Smooth muscle cell of bladder (primary cell): ENCODE measurements at places on chromosomes 11 and 22. TPM values are rescaled to one million over a fixed set of nuclear protein-coding genes. Genes with fewer than 3 reads are reported as not detected.

FAM180B gene
- 0.09 TPM in 1 of 2 replicates, not detected in the other for total RNA-seq

PGA5 gene
- not detected in 2 replicates for total RNA-seq

SCN4B gene
- under 0.01 and 0.14 TPM in 2 replicates for total RNA-seq

MS4A6E gene
- not detected in 2 replicates for total RNA-seq

INS gene
- total RNA-seq = not detected in 2 replicates

PTPN5 gene
- total RNA-seq = under 0.01 TPM in 1 of 2 replicates, not detected in the other

KRTAP5-7 gene
- total RNA-seq = not detected in 2 replicates

DERL3 gene
- 0.14 and 0.37 TPM in 2 replicates for total RNA-seq

KRTAP5-2 gene
- total RNA-seq = not detected in 2 replicates

TMEM151A gene
- total RNA-seq = under 0.01 and 0.18 TPM in 2 replicates

CYP2R1 gene
- total RNA-seq = 3.7 and 6.4 TPM in 2 replicates

DDI1 gene
- total RNA-seq = under 0.01 TPM in 1 of 2 replicates, not detected in the other

KCNQ1OT1 gene
- 4.0 and 4.9 TPM in 2 replicates for total RNA-seq

SLC39A13 gene
- 38.4 and 47.0 TPM in 2 replicates for total RNA-seq

SLC5A1 gene
- total RNA-seq = not detected in 2 replicates

KCNK4 gene
- not detected in 2 replicates for total RNA-seq

CTSW gene
- total RNA-seq = not detected in 2 replicates

P2RY6 gene
- 0.14 and 0.18 TPM in 2 replicates for total RNA-seq

BATF2 gene
- total RNA-seq = 0.37 and 0.71 TPM in 2 replicates

CNGA4 gene
- under 0.01 and 0.09 TPM in 2 replicates for total RNA-seq

DRD2 gene
- not detected in 2 replicates for total RNA-seq

OR9I1 gene
- total RNA-seq = not detected in 2 replicates

APBB1 gene
- total RNA-seq = 45.8 and 46.4 TPM in 2 replicates

MMP8 gene
- under 0.01 TPM in 1 of 2 replicates, not detected in the other for total RNA-seq

SYT7 gene
- total RNA-seq = 0.74 and 1.4 TPM in 2 replicates

SCGB1A1 gene
- not detected in 2 replicates for total RNA-seq

C11orf86 gene
- total RNA-seq = 0.28 TPM in 2 replicates

F2 gene
- 0.14 and 0.18 TPM in 2 replicates for total RNA-seq

GP1BB gene
- total RNA-seq = 1.00 and 1.5 TPM in 2 replicates

OR5AL1 gene
- not detected in 2 replicates for total RNA-seq

MMP7 gene
- total RNA-seq = not detected in 2 replicates

C11orf21 gene
- not detected in 2 replicates for total RNA-seq

SLCO2B1 gene
- 0.28 and 0.65 TPM in 2 replicates for total RNA-seq

ADAMTS8 gene
- total RNA-seq = 0.28 and 1.7 TPM in 2 replicates

FXYD2 gene
- not detected in 2 replicates for total RNA-seq

PTPRCAP gene
- total RNA-seq = not detected in 2 replicates

PRAME gene
- total RNA-seq = not detected in 2 replicates

MYBPC3 gene
- total RNA-seq = not detected in 2 replicates

RTN4R gene
- total RNA-seq = 0.14 and 0.28 TPM in 2 replicates

TEX12 gene
- 0.14 and 0.28 TPM in 2 replicates for total RNA-seq

RASSF10 gene
- not detected in 2 replicates for total RNA-seq

IGSF9B gene
- 0.37 TPM in 1 of 2 replicates, not detected in the other for total RNA-seq

TH gene
- total RNA-seq = not detected in 2 replicates

OR56A1 gene
- not detected in 2 replicates for total RNA-seq

IFITM5 gene
- not detected in 2 replicates for total RNA-seq

SLC29A2 gene
- 0.09 and 0.14 TPM in 2 replicates for total RNA-seq

SLC22A12 gene
- not detected in 2 replicates for total RNA-seq

CARD10 gene
- total RNA-seq = 1.1 and 1.5 TPM in 2 replicates

ACR gene
- not detected in 2 replicates for total RNA-seq

ADORA2A gene
- 0.71 and 1.1 TPM in 2 replicates for total RNA-seq

TPBGL gene
- under 0.01 TPM in 1 of 2 replicates, not detected in the other for total RNA-seq

FGF19 gene
- not detected in 2 replicates for total RNA-seq

NCF4 gene
- total RNA-seq = not detected in 2 replicates

CDC45 gene
- total RNA-seq = 1.7 and 3.1 TPM in 2 replicates

HEPN1 gene
- not detected in 2 replicates for total RNA-seq

FIBIN gene
- total RNA-seq = 51.4 and 136 TPM in 2 replicates

PARVG gene
- not detected in 2 replicates for total RNA-seq
